ENCODE measurements at places on chromosomes 13 and 19.
A peak's percentile ranks its signal among the peaks of the same experiment; 100 is the strongest.

- no peak for DNase-seq
Observed at GRCh38 chr13:110366733-110367132, 59.6 kb downstream of the COL4A2 start.

DNA sequence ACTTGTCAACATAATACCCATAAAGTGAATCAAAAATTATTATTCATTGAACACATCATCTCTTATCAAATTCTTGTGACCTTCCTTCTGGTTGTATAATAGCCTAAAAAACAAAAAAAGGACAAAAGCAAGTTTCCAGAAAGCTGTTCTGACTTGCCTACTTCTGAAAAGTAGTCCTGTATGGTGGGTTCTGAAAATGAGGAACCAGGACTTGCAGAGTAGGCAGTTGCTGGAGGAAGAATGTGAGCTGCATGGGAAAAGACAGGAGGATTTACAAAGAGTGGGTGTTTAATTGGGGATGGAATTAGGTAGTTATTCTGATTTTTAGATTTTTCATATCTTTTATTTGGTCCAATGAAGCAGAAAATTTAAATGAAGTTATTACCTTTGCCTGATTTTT, 56.7 kb downstream of the RCBTB2 start:
- no peak for DNase-seq

DNA sequence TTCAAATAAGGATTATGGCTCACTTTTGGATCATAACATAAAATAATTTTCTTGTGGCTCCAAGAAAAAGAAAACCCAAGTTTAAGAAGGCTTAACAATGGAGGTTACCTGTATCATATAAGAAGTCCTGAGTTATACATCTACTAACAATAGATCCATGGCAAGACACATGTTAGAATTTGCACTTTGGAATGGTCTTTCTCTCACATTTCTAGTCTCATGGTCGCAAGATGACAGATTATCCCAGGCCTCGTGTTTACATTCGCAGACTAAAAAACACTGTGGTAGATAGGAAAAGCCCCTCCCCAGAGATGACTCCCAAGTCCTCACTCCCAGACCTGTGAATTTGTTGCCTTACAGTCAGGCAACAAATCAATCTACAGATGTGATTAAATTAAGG, 746.2 kb upstream of the GPC6 start:
- DNase-seq: no peak

DNA sequence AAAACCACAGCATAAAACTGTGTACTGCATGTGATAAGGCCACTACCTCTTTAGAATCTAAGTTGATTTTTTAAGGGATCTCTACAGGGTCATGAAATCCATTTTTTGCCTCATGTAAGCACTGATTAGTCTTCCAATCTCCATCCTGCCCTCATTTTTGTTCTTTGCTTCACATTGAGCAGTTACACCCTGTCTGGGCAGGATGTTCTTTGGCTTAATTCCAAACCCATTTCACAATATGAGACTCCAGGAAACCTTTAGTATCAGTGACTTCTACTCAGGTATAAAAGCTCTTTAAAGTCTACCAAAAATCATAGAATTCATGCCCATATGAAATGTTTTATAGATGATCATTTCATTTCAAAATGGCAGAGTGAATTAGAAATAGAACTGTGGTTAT, 592.6 kb downstream of the TBC1D4 start:
- DNase-seq: no peak

DNA sequence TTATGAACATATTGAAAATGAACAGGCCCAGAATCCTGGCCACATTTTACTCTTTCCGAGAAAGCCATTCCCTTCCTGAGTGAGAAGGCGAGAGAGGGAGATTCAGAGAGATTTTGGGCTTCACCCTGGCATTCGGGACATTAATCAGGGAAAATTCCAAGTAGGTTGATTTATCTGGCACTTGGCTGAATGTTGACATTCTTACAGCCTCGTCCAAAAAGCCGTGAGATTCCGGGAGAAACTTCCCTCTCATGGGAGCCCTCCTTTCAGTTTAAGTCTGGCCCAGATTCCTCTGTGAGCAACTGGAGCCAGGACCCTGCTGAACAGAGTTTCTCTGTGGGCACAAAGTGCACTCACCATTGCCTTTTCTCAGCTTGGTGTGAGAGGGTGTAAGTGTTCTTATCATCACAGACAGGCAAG, 129.2 kb upstream of the PEG3 start:
- no peak for DNase-seq

- peak; percentile 29 for DNase-seq
Observed at GRCh38 chr13:98549006-98549727, 27.7 kb downstream of the STK24 start.

DNA sequence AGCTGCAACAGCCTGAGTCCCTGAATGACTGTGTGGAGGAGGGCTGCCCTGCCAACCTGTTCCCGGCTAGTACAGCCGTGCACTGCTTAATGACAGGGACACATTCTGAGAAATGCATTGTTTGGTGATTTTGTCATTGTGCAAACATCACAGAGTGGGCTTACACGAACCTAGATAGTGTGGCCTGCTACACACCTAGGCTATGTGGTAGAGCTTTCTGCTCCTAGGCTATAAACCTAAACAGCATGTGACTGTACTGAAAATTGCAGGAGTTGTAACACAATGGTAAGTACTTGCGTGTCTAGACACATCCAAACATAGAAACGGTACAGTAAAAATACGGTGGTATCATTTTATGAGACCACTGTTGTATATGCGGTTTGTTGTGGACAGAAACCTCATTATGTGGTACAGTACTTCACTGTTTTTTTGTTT, 35.0 kb downstream of the VASP start:
- DNase-seq: no peak

GRCh38 chr19:17450264-17451075, 2.0 kb upstream of the TMEM221 start:
- DNase-seq: no peak

- no peak for DNase-seq
Observed at GRCh38 chr13:40479196-40479845, 187.1 kb downstream of the FOXO1 start.

- peak; percentile 86 for DNase-seq
Observed at GRCh38 chr19:35931161-35931873, 4.9 kb upstream of the LRFN3 start.

DNA sequence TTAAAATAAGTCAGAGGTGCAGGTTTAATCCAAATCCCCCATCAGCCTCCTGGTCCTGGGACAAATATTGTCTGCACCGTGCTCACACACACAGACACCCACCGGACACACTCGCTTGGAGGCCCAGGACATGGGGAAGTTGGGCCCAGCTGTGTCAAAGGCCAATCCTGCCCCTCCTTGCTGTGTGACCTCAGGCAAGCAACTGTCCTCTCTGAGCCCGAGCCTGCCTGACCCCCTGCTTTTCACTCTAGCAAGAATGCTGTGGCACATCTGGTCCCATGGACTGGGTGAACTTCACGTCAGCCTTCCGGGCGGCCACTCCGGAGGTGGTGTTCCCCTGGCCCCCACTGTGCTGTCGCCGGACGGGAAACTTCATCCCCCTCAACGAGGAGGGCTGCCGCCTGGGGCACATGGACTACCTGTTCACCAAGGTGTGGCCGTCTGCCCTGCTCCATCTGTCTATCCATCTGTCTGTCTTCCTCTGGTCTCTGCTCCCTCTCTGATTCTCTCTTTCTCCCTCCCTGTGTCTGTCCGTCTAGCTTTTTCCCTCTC, 9.3 kb downstream of the UPK1A start:
- DNase-seq: no peak

DNA sequence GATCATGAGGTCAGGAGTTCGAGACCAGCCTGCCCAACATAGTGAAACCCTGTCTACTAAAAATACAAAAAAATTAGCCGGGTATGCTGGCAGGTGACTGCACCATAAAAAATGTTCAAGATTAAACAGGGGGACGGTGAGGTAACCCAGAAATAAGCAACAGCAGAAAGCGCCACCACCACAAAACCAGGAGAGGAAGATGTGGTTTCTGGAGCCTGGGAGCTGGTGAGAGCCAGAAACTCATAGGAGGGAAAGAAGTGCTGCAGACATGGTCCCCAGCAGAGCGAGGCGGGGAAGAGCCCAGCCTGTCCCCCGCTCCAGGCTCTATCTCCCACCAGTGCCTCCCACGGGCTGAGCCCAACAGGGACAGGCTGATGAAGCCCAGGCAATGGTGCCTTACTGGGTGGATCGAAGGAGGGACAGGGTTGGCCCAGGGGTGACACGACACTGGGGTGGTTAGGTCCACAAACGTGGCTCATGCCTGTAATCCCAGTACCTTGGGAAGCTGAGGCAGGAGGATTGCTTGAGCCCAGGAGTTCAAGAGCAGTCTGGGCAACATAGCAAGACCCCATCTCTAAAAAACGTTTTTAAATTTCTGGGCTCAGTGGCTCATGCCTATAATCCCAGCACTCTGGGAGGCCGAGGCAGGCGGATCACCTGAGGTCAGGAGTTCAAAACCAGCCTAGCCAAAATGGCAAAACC, 19.0 kb downstream of the SPC24 start:
- DNase-seq: no peak

GRCh38 chr19:30450100-30450499, 77.9 kb downstream of the ZNF536 start:
- DNase-seq: no peak

DNA sequence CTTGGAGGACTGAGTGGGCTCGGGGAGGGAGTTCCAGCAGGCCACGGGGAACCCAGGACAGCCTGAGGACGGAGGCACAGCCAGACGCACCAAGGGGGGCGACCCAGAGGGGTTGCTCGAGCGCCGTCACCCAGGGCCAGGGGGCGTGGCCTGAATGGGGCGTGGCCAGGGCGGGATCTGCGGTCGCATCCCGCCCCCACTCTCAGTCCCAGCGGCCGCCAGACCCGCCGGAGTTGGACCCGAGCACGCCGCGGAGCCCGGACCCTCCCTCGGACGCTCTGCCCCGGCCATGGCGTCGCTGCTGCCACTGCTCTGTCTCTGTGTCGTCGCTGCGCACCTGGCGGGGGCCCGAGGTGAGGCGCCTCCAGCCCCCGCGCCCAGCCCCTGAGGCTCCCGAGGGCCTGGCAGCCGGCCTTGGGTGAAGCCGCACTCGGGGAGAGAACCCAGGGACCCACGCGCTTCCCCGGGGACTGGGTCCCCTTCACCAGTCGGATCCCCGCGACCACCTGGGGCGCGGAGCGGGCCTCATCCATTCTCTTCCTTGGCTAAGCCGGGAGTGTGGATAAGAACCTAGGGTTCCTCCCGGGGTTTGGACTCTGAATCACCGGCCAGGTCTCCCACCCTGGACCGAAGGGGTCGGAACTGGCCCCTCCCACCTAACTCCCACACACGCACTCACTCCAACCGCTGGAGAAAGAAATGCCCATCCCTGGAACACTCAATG, at the start of gene CILP2:
Gene CILP2 (plus strand): TSS at position 205 of the 724 bp plus-strand sequence. CDS start 85 bp downstream, at position 290.
- DNase-seq: no peak

- no peak for DNase-seq
Observed at GRCh38 chr19:43681821-43682220, 11.9 kb upstream of the PLAUR start.

GRCh38 chr19:5487222-5487621, 32.0 kb downstream of the ZNRF4 start:
- DNase-seq: no peak

GRCh38 chr19:42202290-42202880, 15.1 kb downstream of the DEDD2 start:
- no peak for DNase-seq

DNA sequence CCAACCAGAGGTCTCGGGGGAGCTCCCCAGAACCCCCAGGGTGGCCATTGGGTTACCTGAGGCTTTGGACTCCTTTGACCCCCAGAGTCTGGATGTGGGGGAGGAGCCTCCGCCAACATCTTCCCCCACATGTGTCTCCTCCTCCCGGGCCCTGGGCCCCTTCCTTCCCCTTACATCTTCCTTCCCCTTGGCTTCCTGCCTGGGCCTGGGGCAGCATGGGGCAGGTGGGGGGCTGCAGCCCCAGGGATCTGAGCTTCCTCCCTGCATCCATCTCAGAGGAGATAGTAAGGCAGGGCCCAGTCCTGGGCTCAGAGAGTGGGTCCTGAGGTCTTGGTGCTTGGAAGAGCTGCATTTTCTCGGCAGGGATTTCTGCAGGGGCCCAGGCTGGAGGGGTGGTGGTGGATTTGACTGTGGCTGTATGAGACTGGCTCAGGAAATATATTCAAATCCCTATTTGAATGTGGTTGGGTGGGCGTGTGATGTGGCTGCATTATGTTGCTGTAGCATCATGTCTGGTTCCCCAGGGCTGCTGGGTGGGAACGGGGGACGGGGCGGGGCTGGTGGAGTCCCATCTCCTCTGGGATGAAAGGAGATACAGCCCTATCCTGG, 919 bp downstream of the VAV1 start:
- DNase-seq: no peak
